Left renal cortex interstitium (tissue), 4 donors: ENCODE measurements at places on chromosomes 11 and 22. TPM values are rescaled to one million over a fixed set of nuclear protein-coding genes. Genes with fewer than 3 reads are reported as not detected.

The DAGLA gene
- polyA plus RNA-seq: 4.8 TPM

The SLC22A9 gene
- polyA plus RNA-seq: not detected

The MRGPRD gene
- 0.11 TPM for polyA plus RNA-seq

The PHLDB1 gene
- polyA plus RNA-seq: 121 TPM

The APOA4 gene
- polyA plus RNA-seq: not detected

The LAYN gene
- 7.3 TPM for polyA plus RNA-seq

The RAG2 gene
- 0.37 TPM for polyA plus RNA-seq

The OR51B4 gene
- 0.33 TPM for polyA plus RNA-seq

The CRACR2B gene
- polyA plus RNA-seq: 15.5 TPM

The CDC45 gene
- 21.3 TPM for polyA plus RNA-seq

The LGR4 gene
- 140 TPM for polyA plus RNA-seq

The PARVA gene
- polyA plus RNA-seq: 119 TPM

The OR5P2 gene
- not detected for polyA plus RNA-seq

The DDTL gene
- polyA plus RNA-seq: 5.9 TPM

The API5 gene
- 121 TPM for polyA plus RNA-seq

DNA sequence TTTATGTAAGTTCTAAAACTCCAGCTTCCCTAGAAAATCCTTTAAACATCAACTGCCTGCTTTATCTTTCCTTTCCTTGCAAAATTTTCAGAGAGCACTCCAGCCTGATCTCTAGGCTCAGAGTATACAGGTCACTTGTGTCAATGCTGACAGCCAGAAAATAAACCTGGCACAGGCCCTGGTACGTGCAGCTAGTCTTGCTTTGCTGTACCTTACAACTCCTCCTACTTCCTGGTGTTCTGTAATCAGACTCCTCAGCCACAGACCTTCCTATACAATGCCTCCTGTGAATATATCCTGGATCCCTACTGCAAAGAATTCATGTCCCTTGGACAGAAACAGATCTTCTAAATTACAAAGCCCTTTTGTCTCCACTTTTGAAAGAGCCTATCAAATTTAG is 24.2 kb upstream of the TMEM123 start:
- no peak for DNase-seq

GRCh38 chr22:42519525-42520401 is at the start of gene RRP7A:
Gene RRP7A (minus strand): TSS chr22:42519796. CDS start chr22:42519786, 10 bp downstream.
- DNase-seq: no peak

GRCh38 chr11:34348096-34348495 is 9.7 kb downstream of the ABTB2 start:
- no peak for DNase-seq

GRCh38 chr22:41286639-41287091 is 678 bp upstream of the RANGAP1 start:
- DNase-seq: no peak

DNA sequence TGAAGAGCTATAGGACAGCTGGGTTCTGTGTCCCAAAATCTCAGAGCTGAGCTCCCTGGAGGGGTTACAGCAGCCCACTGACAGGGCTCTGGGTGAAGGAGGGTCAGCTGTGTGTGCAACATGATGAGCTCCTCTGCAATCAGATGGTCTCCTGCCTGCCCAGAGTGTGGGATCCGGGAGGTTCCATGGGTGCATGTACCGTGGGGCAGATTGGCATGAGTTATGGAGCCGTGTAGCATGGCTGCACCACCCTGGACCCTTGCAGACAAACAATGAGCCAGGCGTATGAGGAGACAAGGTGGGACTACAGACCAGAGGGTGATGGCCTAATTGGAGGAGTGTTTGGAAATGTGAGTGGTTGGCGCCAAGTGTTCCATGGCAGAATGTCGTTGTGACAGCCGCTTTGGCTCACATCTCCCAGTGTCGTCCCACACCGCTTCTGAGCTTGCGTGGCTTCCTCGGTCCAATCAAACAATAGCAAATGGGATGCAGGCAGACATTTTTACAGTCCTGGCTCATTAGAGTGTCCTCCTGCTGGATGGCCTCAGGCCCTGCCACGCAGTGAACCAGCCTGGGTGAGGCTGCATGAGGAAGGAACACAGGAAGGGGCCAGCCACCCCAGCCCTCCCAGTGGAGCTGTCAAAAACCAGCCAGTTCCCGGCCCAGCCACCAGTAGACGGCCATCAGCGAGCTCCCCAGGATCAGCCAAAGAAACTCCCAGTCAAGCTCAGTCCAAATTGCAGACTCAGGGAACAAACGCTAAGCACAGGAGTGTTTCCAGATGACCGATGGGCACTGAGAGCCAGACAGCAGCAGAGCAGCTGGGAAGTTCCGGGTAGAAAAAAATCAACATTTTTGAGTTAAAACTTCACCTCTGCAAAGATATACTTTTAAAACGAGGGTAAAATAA is 1066.9 kb downstream of the BRD1 start:
- no peak for DNase-seq

DNA sequence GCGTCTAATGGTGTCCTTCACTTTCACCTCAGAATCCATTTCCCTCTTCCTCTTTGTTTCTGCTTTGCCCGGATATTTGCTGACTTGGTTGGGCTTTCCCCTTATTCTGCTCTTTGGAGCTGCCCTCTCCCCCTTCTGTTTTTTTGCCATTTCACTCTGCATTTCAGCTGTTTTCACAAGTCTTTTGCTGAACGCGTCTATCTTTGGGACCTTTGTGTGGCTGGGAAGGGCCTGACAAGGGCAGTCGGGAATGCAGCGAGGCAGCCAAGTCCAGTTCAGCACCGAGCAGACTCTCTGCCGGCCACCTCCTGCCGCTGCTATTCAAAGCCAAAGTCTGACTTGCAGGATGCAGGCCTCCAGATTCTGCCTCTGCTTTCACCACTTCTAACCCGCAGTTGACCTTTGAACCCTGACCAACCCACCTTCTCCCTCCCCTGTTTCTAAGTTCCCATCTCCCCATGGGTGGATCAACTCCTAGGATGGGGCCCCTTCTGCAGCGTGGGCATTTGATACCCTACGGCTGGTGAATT is 38.2 kb downstream of the FEZ1 start:
- DNase-seq: no peak

GRCh38 chr11:96187822-96188221 is 155.2 kb downstream of the MAML2 start:
- DNase-seq: no peak

GRCh38 chr22:19046719-19047609 is 75.2 kb downstream of the DGCR2 start:
- no peak for DNase-seq

DNA sequence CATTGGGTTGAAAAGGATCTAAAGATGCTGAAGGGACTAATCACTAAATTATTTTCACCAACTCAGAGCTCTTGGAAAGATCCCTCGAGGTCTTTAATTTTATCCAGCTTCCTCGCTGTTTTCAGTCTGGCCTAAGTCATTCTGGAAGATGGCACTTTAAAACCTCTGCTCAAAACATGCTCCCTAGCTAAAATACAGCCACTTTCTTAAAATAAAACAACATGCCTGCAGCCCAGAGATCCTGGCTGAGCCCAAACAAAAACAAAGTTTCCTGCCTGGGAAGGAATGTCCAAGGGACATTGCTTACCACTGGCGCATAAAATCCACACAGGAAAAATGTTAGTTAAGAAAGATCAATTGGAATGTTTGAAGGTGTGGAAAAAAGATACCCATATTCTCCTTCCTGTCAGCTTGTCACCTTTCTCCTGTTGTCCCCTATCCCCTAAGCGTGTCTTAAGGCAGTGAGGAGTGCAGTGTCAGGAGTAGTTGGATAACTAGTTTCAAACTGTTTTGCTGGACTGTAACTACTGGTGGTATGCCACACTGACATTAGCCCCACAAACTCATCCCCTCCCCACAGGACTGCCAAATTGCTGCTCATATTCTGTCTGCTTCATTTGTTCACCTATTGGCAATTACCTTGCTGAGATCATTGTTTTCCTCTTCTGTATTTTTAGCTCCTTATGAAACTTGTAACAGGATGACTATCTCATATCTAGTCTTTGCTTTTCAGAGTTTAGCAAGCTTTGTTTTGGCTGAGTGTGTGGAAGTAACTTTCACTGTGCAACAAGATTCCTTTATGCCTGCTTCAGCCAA is 108.3 kb upstream of the SESN3 start:
- no peak for DNase-seq

DNA sequence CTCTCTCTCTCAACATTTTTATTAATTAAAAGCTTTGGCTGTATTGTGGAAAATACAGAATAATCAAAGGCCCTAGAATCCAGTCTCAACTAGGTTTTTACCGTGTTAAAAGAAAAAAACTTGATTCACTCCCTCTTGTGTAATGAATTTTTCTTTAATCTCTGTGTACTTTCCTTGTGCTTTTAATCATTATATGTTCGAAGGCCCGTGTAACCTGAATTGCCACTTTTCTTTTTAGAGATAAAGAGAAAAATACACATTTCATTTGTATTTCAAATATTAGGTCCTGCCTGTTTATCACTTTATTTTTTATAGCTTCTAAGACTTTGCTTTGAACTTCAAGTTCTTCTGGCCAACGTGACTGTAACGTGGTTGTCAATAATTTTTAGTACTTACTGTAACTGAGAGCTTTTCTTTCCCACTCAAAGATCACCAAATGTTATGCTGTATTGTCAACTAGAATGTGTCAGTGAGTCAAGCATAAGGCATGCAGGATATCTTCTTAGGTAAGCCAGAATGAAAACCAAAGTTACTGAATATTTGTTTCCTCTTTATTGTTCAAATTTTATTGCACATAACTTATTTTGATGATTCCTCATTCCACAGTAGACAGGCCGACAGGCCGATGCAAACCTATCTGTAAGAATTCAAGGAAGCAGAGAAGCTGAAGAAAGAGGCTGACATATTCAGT is 23.3 kb upstream of the FAR1 start:
- no peak for DNase-seq

GRCh38 chr11:19258641-19259230 is 18.0 kb upstream of the E2F8 start:
- no peak for DNase-seq

- DNase-seq: no peak
Measured at GRCh38 chr11:120681434-120682331, 170.1 kb downstream of the GRIK4 start.

GRCh38 chr11:128216198-128216597 is 371.2 kb downstream of the ETS1 start:
- DNase-seq: no peak

- no peak for DNase-seq
Measured at GRCh38 chr22:23119494-23120414, 22.0 kb downstream of the RSPH14 start.

DNA sequence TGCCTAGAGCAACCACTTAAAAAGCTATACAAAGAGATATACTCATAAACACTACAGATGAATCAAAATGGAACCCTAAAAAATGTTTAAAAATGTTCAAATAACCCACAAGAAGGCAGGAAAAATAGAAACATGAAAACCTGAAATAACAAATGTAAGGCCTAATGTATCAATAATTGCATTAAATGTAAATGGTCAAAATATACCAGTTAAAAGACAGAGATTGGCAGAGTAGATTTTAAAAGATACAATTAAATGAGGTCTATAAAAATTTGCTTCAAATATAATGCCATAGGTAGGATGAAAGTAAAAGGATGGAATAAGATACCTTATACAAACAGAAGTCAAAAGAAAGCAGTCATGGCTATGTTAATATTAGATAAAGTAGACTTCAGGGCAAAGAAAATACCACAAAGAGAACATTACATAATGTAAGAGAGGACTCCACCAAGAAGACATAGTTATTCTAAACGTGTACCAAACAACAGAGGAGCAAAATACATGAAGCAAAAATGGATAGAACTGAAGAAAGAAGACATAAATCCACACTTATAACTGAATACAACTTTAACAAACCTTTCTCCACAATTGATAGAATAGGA is 25.2 kb downstream of the SHANK2 start:
- no peak for DNase-seq

GRCh38 chr11:64534391-64534801 is 56.6 kb upstream of the SLC22A12 start:
- no peak for DNase-seq

DNA sequence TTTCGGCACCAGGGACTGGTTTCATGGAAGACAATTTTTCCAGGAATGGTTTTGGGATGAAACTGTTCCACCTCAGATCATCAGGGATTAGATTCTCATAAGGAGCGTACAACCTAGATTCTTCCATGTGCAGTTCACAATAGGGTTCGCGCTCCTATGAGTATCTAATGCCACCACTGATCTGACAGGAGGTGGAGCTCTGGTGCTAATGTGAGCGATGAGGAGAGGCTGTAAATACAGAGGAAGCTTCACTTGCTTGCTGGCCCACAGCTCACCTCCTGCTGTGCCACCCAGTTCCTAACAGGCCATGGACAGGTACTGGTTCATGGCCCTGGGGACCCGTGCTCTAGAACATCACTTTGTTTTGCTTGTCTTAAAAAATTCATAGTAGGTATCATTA is 41.8 kb upstream of the AMPD3 start:
- DNase-seq: no peak

GRCh38 chr22:30014244-30014643 is 66.0 kb upstream of the HORMAD2 start:
- DNase-seq: no peak

GRCh38 chr11:83611600-83611999 is 325.4 kb upstream of the CCDC90B start:
- DNase-seq: no peak

DNA sequence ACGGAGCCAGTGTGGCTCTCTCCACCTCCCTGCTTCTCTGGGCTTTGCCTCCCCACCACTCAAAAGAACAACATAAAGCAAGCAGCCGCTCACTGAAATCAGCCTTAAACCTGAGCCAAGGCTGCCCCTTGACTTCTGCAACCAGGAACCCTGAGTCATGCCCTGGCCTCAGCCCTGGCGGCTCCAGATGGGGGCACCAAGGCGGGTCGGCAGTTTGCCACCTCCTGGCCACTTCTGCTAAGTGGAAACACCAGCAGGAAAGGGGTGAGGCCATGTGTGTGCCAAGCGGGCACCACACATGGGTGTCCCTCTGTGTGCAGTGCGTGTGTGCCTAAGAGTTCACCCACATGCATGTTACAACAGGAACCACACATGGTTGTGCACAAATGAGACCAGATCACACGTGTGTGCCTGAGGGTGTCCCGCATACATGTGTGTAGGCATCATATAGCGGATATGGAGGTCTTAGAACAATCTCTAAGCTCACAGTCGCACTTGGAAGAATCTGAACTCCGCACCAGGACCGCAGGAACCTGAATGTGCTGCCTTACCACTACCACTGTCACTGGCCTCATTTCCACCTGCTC is 221.2 kb downstream of the MN1 start:
- no peak for DNase-seq

- no peak for DNase-seq
Measured at GRCh38 chr11:125111001-125111342, 454 bp downstream of the TMEM218 start.

DNA sequence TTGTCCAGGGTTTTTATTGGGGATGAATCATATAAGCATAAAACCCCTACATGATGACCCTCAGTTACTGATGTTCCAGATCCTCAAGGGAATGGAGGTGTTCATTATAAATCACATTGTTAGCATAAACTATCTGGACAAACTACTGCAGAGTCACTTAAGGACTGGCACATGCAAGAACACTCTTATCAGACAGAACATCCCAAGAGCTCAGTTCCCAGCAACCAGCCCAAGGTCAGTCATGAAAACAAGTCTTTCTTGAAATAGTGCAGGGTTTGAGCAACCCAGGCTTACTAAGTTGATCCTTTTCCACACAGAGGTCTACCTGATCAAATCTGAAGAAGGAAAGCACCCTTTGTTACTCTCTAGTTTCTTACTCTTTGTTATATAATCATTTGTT is 13.5 kb upstream of the PTS start:
- DNase-seq: no peak
